Activated CD4-positive, alpha-beta T cell treated with anti-CD3 and anti-CD28 coated beads, Interleukin-2, amount 10 ng/mL, durations not matched to agents 7 days and 5 days (primary cell): ENCODE measurements at places on chromosomes 7 and 10. TPM values are rescaled to one million over a fixed set of nuclear protein-coding genes. Genes with fewer than 3 reads are reported as not detected.

DNA sequence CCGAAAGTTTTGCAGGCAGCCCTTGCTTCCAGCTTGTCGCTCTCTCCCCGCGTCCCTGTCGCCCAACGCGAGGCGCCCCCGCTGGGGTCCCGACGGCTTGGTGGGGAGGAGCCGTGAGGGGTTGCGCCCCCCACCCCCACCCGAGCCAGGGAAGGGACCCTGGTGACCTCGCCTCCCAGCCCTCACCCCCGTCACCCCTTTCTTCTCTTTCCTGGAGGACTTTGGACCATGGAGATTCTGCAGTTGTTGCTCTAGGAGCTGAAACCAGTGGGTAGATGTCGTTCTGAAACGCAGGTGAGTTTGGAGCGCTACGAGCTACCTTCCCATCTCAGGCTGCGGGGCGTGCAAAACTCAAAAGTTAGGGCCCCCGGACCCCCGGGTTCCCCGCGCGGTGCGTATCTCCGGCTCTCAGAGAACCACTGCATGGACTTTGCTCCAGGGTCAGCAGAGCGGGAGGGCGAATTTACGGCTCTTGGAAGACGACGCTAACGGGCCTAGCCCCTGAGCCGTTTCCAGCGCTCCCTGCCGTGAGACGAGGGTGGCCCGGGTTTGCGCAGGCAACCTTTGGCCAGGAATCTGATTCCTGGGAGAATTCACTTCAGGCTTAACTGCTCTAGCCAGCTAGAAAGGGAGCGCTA, 684 bp upstream of the ATXN7L1 start:
- no peak for DNase-seq

The EPHB4 gene
- total RNA-seq = 1.6 TPM

DNA sequence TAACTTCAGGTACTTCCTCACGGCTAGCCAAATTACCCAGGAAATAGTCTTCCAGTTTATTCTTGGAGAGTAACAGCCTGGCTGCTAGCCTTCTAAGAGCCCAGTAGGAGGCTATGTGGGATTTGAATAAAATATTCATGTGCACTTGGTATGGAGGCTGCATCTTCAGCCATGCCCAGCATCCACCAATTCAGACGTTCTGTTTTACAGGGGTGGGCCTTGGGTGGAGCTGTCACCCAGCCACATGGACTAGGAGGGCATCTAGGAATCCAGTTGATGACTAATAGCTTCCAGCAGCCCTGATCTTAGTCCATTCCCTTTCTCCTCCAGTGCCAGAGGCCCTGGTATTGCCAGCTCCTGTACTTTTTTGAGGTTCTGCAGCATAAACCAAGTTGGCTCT, 66.3 kb upstream of the ZRANB1 start:
- no peak for DNase-seq

- DNase-seq = no peak
Measured at GRCh38 chr10:118151461-118151860, 104.7 kb upstream of the RAB11FIP2 start.

DNA sequence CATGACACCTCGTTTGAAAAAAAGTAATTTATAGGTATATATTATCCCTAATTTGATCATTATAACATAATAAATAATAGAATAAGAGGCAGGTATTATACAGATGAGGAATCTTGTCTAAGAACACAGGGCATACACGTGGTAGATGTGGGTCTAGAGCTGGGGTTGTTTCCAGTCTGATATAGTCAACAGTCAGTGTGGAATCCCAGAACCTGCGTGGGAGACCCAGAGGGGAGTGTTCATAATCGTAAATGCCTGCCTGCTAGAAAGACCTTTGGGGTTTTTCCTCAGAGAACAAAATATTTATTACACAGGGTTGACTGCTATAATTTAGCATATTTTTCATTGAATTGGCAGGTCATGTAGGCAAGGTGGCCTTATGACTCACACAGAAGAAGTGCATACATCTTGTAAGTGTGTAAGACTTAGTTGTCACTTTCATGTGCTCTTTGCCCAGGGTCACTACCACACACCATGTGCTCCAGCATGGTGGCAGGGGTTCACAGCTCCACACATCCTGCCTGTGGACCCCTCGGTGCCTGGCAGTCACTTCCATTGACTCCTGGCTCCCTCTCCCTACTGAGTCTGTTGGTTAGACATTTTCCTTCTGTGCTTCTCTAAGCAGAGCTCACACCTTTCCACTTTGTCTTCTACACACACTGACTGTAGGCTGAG, 94.9 kb upstream of the IKZF1 start:
- DNase-seq = peak; percentile 10
